Right cardiac atrium (tissue), 5 donors: ENCODE measurements at places on chromosomes 1 and 21. TPM values are rescaled to one million over a fixed set of nuclear protein-coding genes. Genes with fewer than 3 reads are reported as not detected.

CFHR1 gene
- total RNA-seq = not detected

TDRD5 gene
- not detected for total RNA-seq

DEPDC1 gene
- 0.89 TPM for total RNA-seq

DNA sequence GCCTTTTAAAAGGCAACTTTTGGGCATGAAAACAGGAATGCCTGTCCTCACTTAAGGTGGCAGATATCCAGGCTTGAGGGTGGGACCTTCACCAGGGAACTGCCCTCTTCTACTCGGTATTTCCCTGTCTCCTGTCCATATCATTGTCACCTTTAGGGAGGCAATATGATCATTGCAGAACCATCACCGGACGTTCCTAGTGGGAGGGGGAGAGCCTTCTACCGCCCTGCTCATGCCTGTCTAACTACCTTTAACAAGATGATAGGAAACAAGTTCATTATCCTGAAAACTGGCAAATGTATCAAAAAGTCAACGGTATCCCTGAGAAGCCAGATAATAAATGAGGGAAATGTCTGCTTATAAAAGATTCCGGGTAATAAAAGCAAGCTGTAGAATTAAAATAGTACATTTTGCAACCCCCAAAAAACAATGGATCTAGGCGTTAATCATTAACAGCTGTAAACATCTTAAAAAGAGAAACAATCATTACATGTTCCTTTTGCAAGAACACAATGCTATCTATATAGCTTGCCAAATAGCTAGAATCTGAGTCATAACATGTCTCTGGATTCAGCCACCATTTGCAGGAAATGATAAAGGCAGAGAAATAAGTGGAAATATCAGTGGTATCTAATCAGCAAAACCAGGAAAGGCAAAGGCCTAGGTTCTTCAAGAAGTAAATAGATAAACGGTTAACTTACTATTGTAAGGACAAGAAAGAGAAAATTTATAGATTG is 852.9 kb upstream of the ADGRL4 start:
- no peak for DNase-seq

- DNase-seq = no peak
These were observed 2.2 kb upstream of the MAGI3 start for GRCh38 chr1:113388017-113388620.

DNA sequence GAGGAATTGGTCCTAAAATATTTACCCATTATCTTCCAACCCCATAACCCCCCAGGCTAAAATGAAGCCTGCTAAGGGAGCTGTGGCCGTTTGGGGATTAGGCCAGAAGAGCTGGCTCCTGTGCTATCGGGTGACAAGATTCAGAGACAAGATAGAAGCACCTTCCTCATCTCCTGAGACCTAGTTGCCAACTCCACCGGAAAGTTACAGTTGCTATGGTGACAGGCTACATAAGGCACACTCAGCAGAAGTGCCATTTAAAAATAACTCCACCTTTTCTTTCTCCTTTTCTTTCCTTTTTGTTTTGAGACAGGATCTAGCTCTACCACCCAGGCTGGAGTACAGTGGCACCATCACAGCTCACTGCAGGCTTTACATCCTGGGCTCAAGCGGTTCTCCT is 43.6 kb upstream of the ROR1 start:
- no peak for DNase-seq

- DNase-seq = no peak
These were observed 548 bp downstream of the B3GALT5 start for GRCh38 chr21:39613041-39613934.

- no peak for DNase-seq
These were observed 157.2 kb upstream of the COL11A1 start for GRCh38 chr1:103265551-103265950.

GRCh38 chr1:4695241-4695640 is 40.8 kb downstream of the AJAP1 start:
- no peak for DNase-seq

DNA sequence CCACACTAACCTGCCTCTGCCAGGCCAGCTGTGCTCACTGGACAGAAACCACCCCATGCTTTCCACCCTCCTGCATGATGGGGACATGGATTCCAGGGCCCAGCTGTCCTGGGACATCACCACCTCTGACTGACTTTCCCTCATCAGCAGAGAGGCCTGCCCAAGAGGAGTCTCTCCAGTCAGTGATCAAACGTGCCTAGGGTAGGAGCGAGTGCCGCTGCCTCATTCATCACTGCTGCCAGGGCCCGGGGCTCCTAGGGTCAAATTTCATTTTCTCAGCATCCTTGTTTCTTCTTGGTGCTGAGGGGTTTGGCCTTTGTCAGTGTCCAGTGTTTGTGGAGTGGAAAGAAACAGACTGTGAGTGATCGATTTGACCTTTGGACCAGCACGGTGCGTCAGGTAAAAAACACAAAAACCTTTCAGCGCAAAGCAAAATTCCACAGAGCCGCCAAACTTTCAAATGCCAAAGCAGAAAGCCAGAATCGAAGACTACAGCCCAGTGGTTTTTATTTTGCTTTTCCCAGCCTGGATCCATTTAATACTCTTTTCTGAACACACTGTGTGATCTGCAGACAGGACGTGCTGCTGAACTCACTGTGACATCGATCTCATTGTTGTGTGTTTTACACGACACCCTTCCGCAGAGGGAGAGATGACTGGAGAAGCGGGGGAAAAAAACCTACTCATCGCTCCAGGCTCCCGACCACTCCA is 43.2 kb downstream of the CAPN8 start:
- DNase-seq = no peak

DNA sequence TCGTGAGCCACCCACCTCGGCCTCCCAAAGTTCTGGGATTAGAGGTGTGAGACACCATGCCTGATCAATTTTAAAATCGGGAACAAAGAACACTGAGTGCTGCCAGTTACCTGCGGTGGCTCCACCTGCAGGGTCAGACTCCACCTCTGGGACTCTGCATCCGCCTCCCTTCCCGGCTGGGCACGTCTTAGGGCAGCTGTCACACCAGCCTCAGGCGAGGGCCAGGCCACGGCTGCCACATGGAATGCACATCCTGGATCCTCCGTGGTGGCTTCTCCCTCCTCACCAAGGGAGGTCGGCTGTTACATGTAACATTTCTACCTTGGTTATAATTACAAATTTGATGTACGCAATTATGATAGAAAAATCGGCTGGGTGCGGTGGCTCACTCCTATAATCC is 5.9 kb upstream of the MXRA8 start:
- no peak for DNase-seq

GRCh38 chr1:29990304-29990703 is 733.1 kb downstream of the MATN1 start:
- DNase-seq = no peak
